ENCODE measurements at places on chromosomes 1 and 21.

- DNase-seq, result no peak
Measured at GRCh38 chr1:27430903-27431600, 38.6 kb downstream of the GPR3 start.

DNA sequence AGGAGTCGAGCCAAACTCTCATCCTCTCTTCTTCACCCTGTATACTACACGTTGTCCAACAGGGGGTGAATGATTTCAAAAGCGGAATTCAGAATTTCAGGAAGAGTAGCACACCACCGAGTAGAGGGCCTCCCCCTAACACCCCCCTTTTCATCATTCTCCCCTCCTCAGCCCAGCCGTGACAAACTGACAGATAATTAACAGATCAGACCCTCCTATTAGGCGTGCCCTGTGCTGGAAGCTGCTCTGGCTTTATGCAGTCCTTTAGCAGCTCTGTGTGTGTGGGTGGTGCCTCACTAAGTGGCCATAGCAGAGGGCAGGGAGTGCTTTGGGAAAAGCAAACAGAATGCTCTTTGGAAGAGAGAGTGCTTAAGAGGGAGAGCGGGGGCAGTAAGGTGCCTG, 44.3 kb downstream of the PEX14 start:
- no peak for DNase-seq

GRCh38 chr1:115296981-115297380, 41.1 kb downstream of the NGF start:
- no peak for DNase-seq

- DNase-seq, result no peak
Measured at GRCh38 chr1:152035539-152036266, 1.1 kb downstream of the S100A11 start.

DNA sequence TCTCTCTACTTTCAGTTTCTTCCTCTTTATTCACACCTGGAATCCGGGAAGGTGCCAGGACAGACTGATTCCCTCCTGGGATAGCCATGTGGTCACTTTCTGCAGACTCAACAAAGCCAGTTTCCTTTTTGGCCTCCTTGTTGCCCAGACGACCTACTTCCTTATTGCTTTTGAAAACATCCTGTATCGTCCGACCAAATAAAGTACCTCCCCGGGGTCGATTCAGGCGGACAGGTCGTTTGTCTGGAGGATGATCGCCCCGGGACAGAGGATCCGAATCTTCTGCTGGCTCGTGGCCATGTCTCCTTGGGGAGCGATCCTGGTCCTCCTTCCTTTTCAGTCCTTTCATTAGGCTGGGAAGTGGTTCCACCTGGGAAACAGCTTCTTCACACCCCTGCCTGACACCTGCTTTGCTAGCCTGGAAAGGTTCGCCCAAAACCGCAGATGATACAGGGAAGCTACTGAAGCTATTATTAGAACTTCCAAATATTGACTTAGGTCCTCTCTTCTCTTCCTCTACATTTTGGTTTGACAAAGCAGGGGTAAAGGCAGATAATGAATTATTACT, 1.2 kb downstream of the MCM3AP start:
- no peak for DNase-seq

DNA sequence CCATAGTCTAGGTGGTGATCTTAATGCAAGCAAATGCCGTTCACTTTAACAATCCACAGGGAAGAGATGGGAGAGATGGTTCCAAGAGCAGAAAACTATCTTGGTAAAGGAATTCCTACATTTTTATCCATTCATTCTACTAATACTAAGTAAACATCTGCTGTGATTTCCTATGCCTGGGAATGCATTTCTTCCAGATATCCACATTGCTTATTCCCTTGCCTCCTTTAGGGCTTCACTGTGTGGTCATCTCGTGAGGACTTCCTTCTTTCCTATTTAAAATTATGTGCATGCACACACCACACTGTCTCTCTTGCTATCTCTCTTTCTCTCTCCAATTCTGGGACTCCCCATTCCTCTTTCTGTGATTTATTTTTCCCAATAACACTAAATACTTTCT, 199.0 kb upstream of the C1orf105 start:
- DNase-seq, result no peak

DNA sequence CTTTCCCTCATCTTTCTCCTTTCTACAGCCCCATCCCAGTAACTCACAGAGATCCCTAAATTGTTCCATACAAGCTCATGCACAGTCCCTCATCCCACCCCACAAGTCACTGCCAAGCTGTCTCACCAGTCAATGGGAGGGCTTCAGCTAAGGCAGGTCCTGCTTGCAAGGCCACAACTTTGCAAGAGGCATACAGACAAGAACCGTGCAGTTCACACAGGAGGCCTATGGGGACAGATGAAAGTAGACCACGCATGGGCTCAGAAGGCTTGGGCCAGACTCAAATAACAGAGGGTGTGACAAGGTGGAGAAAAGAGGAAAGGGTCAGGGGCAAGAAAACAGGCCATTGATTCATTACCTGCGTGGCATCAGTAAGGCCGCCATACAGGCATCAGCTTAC, 15.1 kb downstream of the RGS8 start:
- no peak for DNase-seq

DNA sequence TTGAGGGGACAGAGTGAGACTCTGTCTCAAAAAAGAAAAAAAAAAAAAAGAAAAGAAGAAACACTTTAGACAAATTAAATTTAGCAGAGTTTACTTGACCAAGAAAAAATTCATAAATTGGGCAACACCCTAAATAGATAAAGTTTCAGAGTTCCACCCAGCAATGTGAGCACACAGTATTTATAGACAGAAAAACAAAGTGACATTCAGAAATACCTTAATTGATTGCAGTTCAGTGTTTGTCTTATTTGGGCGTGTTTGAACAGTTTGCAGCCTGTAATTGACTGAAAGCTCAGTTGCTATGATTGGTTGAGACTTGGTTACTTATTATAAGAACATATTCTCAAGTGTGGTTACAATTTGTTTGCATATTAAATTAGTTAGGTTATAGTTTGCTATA, 603.5 kb upstream of the NEGR1 start:
- DNase-seq, result no peak

DNA sequence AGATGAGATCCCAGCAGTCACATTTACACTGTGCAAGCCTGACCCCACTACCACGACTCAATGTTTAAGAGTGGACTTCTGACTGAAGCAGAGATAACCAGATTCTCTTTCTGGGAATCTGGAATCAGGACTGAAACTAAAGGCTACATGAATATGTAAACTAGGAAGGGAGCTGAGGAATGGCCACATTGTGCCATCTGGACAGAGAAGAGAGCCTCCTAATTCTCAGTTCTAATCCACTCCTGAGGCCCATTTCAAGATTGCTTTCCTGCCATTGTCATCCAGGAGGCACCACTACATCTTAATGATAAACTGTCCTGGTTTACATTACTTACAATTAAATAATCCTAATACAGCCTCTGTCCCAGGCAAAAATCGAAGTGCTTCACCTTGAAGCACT, 6.5 kb downstream of the PAXBP1 start:
- no peak for DNase-seq

DNA sequence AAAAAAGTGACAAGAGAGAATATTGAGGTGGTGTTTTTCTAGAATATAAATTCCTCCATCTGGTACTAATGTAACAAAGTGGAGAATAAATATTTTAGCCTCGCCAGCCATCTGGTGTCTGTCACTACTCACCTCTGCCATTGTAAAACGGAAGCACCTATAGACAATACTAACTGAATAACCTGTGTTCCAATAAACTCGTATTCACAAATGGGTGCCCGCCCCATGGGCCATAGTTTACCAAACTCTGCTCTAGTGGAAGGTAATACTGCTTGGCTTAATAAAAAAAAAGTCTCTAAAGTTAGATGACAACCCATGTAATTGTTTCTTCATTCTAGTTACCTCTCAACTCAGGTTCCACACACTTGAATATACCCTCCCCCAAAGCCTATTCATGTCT, 8.1 kb downstream of the MIS18A start:
- no peak for DNase-seq

DNA sequence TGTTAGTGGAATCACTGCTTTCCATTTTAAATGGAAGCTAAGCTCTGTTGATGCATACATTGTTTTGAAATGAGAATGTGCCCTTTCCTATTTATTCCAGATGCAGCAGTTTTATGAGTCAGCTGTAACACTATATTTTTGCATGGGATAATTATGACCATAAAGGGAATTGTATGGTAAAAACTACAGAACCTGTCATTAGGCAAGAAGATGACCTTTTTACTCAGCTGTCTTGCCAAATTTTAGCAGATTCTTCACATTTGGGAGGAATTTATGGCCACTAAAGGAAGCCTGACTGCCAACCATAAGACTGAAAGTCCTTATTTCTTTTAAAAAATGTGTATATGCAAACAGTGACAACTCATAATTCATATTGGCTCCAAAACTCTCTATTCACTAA, 356.3 kb upstream of the PRMT6 start:
- no peak for DNase-seq

DNA sequence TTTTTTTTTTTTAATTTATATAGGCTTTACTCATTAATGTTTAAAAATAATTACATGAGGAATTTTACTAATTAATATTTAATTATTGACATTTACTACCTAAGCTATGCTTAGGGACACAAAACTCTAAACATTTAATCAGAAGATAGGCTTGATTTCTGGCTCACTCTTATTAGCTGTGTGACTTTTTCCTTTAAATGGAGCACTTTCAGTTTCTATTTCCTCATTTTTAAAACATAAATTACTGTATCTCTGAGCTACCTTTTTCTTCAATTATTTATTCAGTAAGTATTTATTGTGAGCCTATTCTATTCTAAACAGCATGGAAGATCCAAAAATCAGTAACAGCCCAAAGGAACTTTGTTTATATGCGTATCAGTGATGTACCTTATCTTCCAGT, 40.5 kb downstream of the MAP3K7CL start:
- DNase-seq, result no peak

- no peak for DNase-seq
Measured at GRCh38 chr1:78370356-78370755, 120.4 kb upstream of the PTGFR start.

- no peak for DNase-seq
Measured at GRCh38 chr1:56322211-56322610, 257.2 kb downstream of the PLPP3 start.

GRCh38 chr1:71068325-71069240, 12.3 kb downstream of the ZRANB2 start:
- DNase-seq, result no peak

DNA sequence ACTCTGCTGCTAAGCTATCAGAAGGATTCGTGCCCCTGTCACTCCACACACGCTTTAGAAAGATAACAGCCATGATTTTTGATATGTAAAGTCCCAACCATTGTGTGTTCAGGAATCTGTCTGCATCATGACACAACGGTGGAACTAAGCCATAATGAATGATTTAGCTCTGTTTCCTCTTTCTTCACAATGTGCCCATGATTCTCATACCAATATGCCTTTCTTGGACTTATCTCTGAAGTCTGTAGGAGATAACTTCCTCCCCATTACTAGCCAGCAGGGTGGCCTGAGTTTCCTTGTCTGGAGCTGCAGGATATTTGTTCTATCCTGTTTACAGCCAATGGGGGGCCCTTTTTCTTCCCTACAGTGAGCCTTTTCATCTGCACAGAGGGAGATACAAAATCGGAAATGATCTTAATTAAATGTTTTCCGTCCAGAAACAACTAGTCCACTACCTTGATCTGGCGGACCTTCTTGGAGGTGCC, 511.7 kb downstream of the USP25 start:
- peak; percentile 27 for DNase-seq

DNA sequence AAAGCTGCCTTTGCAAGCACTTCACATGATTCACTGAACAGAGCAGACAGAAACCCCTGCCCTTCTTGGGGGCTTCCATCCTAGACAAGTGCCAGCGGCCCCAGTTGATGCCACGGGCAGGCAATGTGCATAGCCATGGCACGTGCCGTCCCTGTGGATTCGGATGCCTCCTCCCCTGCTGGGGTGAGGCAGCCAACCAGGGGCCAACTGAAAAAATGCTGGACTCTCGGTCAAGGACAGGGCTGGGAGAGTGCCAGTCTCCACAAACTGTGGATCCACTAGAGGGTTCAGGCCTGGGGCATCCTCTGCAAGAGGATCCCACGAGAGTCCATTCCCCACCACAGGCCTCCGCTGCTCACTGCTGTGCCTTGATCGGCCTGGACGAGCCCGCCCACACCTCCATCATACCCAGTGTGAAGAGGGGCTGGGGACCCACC, 3.8 kb downstream of the JMJD4 start:
- DNase-seq, result no peak

DNA sequence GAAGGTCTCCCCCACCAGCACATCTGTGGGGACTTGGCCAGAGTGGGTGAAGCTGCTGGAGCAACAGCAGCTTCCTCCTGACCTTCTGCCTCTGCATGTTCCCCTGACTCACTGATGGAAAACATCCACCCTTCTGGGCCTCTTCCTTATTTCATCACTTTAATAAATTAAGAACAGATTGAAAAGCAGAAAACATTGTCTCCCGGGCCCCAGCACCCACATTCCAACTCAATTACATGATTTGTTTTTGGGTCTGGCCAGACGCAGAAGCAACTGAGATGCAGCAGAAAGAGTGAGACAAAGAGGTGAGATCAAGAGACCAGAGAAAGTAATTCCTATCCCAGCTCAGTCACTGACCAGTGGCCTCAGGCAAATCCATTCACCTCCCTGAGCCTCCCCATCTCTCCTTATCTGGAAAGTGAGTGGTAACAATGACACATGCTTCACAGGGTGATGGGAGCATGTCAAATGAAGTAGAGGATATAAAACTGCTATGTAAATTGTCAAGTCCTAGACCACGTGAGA, 157.1 kb downstream of the ELAVL4 start:
- DNase-seq, result no peak

GRCh38 chr1:198771563-198772153, 132.8 kb downstream of the PTPRC start:
- DNase-seq, result peak; percentile 20

GRCh38 chr1:236748268-236748870, 46.7 kb upstream of the MTR start:
- no peak for DNase-seq

DNA sequence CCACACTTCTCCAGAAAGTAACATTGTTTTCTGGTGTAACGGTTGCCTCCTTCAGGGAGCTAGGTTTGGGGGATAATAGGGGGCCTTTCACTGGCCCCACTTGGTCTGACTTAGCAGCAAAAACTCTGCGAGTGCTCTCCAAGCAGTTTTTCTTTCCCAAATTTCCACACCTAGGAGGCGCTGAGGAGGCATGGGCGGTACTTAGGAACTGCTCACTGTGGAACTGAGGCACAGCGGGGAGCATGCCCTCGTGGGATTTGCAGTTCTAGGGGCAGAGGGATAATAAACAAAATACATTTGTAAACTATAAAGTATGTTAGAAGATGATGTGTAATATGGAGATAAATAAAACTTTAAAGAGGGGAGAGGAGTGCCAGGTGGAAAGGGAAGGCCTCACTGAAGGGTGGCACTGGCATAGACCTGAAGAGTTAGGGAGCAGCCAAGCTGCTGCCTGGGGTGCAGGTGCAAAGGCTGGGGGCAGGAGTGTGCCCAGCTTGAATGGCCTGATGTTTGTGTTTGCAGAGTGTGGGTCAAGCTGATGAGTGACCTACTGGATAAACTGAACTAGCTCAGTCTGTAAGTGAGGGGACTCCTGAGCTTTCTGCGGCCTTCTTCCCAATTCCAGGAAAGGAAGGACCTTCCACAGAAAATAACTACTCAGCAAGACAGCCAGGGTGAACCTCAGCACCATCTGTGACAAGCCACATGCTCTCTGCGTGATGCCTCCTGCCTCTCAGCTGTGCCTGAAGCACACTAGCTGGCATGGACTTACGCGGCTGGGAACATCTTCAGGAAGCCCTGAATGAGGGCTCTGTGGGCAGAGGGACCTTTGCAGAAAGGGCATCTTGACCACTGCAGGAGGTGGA, 1.9 kb downstream of the EPHX1 start:
- no peak for DNase-seq

Measured in neuronal stem cell (in vitro differentiated cells).